ENCODE measurements at places on chromosomes 2 and 18.

- DNase-seq: no peak
These were observed 70.2 kb upstream of the TEX51 start for GRCh38 chr2:126828491-126828890.

DNA sequence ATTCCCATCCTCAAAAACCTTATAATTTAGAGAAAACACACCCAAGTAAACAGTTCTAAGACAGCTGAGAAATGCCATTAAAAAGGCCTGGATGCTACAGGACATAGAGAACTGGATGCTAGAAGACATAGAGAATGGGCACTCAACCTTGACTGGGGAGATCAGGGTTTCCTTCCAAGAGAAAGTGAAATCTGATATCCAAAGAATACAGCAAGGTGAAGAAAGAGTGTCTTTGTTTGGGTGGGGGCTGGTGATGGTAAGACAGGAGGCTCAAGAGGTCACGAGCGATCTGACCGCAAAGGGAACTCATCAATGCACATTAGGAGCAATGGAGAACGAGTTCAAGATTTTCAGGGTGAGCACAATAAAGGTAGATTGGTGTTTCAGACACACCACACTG is 31.6 kb downstream of the EPB41L3 start:
- no peak for DNase-seq

DNA sequence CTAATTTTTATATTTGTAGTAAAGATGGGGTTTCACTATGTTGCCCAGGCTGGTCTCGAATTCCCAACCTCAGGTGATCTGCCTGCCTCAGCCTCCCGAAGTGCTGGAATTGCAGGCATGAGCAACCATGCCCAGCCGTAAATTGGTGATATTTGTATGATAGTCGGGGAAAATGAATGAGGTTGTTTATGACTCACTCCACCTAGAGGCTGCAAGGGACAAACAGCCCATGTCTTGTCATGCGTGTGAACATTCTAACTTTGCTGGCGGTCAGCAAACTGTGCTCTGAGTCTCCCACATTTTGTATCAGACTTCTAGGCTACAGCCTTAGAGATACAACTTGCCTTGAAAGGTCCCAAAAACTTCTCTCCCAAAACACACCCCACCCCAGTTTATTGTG is 133.5 kb upstream of the DTNA start:
- DNase-seq: no peak

DNA sequence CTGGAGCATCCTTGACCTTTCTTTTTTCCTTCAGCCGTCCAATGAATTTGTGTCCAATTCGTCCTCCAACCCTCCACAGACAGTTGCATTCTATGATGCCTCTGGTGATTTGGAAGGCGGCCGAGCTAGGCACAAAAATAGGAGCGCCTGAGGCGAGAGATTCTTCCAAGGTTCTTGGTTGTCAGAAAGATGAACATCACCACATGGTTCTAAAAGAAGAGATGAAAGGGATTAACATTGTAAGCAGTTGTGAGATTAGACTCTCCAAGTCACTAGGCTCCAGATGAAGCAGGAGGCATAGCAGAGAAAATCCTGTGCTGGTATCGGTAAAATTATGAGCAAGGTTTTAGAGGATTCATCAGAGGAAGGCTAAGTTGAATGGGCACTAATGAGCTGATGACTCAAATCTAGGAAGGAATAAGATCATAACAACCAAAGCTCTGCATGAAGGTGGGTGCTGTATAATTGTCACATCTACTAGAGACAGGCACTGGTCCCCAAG is 75.4 kb upstream of the MAP4K3 start:
- DNase-seq: no peak

DNA sequence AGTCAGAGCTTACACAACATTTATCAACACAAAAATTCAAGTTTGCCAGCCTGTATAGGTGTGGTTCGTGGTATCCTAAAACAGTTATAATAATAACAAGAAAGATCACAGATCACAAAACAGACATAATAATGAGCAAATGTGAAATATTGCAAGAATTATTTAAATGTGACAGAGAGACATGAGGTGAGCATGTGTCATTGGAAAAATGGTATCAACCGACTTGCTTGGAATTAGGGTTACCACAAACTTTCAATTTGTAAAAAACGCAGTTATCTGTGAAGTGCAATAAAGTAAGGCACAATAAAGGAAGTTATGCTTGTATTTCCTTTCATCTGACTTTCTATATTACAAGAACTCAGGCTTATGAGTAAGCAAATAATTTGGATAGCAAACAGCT is 116.8 kb downstream of the IKZF2 start:
- no peak for DNase-seq

All from stimulated activated CD8-positive, alpha-beta memory T cell treated with anti-CD3 and anti-CD28 coated beads, Interleukin-15, amount 100 ng/mL, for 48 hours (primary cell).